ENCODE measurements at places on chromosomes 6 and 20. TPM values are rescaled to one million over a fixed set of nuclear protein-coding genes. Genes with fewer than 3 reads are reported as not detected.

DNA sequence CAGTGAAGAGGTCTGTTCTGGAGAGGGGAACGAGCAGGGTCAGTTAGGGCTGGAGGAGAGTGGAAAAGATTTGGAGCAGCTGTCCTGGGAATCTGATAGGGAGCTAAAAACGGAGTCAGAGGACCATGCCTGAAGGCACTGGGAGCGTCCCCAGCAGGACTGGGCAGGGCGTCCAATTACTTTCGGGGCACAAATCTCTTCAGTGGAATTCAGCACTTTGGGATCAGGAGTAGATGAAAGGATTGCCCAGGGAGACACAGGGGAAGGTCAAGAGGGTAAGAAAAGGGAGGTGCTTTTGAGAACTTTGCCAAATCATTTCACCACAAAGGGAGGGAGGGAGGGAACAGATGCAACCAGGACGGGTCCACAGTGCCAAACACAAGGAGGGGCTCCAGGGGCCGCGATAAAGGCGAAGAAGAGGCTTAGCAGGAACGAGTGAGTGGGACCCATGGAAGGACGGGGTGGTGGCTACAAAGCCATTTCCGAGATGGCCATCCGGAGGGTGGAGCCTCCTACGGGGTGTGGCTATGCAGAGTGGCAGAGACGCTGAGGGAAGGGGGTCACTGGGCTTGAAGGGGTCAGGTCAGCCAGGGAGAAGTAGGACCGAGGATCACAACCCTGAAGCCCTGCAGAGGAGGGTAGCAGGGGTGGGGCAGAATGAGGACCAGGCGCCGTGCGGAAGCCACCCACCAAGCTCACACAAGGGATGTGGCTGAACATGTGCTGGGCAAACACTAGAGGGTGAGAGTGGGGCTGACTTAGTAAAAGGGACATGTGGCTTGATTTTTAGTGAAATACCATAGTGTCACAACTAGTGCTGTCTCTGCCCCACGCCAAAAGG, 180.0 kb upstream of the RREB1 start:
- no peak for DNase-seq

GRCh38 chr6:151060766-151061531, 178.8 kb upstream of the AKAP12 start:
- DNase-seq = peak; percentile 11

DNA sequence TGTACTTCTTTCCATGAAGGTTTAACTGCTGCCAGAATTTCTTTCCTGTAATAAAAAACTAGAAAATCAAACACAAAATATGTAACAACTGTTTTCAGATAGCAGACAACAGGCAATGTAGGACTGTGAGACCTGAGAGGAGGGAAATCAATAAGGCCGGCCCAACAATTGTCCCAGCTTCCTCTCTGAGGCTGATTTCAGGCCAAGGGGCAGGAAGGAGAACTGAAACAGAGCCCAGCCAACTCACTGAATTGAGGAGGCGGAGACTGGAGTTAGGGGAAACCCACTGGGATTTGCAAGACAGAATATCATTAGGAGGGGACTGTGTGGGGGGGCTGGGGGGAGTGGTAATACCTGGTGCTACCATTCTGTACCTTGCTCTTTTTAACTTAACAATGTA, 42.2 kb downstream of the FLRT3 start:
- DNase-seq = no peak

DNA sequence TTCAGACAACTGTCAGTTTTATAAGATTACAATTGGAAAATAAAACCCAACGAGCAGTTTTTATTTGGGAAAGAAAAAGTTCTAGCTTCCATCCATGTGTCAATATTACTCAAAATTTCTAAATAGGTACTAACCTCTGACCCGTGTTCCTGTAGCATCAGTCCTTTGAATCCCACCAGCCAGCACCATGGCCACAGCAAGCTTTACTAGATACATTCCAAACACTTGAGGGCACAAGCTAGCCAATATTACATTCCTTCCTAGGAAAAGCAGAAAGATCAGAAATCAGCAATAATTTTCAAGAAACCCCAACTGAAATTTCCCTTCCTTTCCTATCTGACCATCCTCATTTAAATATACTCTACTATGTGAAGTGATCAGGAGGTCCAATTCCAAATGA, 19.2 kb downstream of the ASF1A start:
- no peak for DNase-seq

DNA sequence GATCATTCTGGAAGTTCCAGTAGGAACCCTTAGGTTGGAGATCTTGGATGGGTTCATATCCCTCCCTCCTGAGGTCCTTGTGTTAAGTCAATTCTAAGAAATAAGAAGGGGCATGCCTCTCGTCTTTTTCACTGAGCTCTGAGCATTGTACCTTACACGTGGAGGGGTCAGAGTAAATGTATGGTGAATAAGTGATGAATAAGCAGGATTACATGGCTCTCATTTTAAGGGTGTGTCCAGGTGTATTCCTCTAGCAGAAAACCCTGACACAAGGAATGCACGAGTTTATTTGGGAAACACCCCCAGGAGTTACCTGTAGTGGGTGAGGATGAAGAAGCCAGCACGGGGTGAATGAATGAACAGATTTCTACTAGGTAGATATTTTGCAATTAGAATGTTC, 400.2 kb downstream of the KIF16B start:
- no peak for DNase-seq

GRCh38 chr20:36181934-36182603, 27.5 kb downstream of the EPB41L1 start:
- DNase-seq = no peak

DNA sequence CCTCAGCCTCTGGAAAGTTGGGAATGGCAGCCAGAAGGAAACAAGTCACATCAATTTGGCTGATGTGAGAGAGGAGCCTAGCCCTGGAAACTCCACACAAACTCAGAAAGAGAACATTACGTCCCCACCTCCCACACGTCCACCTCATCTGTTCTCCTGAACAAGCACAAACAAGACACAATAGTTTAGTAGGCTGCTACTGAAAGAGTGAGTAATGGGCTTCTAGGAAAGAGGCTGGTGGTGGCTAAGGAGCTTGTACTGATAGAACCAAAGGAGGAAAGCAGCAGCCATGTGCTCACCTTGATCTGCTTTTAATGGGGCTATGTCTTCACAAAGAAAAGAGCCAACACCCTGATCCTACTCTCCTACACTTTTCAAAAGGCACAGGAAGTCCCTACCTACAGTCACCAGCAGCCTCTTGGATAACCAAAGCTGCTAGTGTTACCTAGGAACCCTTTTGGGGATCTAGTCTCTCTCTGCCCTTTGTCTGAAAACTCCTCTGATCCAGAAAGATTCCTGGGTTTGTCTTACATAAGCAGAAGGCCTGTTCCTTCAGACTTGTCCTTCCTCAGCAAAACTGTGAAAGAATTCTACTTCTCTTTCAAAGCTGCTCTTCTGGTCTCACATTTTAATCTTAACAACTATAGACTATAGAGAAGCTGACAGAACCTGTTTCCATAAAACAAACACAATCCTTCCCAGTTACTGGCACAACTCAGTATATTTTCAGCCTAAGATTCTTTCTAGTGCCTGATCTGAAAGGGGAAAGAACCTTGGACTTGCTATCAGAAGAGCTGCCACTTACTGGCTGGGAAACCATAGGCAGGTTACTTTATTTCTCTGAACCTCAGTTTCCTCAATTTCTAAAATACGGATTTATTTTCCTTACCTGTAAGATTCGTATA, 3.1 kb downstream of the PLAGL2 start:
- peak; percentile 93 for DNase-seq

DNA sequence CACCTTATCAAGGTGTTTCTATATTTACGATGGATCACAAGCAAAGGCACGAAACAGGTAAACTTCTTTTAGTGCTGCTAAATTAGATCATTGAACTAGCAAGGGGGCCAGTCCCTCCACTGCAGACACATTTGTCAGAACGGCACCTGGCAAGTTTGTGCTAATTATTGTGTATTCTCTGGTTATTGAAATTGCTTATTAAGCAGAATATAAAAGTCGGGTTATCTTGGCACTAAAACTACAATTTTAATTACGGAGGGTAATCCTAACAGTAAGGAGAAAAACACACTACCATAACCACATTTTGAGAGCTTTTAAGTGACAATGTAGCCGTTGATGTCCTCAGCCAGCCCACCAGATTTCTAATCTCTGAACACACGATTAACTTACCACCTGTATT, 118.9 kb upstream of the BTN3A2 start:
- no peak for DNase-seq

DNA sequence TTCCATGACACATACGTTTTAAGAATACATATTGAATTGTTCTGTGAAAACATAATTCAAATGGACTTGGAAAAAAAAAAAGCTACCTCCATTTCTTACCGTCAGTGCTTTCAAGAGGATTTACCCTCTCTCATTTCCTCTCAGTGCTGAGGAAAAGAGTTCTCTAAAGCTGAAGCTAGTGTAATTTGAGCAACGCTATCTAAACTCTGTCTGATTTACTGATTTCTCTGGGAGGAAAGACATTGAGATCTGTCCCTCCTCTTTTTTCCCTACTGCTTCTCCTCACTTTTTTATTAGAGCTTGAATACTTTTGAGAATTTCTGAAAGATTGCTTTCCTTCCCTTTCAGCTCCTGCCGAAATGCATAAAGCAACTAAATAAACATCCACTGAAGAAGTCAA, 41.2 kb upstream of the GRIK2 start:
- DNase-seq = no peak

The EHMT2 gene
- polyA plus RNA-seq = 33.6 TPM

The CD40 gene
- 14.9 TPM for polyA plus RNA-seq

- DNase-seq = no peak
Observed at GRCh38 chr20:3981132-3981452, 34.3 kb downstream of the RNF24 start.

GRCh38 chr6:170043881-170044790, 246.7 kb downstream of the DLL1 start:
- peak; percentile 1 for DNase-seq

Data from mammary epithelial cell (primary cell).